Karpas-422 (cell line): ENCODE measurements at places on chromosomes 5 and 9.

DNA sequence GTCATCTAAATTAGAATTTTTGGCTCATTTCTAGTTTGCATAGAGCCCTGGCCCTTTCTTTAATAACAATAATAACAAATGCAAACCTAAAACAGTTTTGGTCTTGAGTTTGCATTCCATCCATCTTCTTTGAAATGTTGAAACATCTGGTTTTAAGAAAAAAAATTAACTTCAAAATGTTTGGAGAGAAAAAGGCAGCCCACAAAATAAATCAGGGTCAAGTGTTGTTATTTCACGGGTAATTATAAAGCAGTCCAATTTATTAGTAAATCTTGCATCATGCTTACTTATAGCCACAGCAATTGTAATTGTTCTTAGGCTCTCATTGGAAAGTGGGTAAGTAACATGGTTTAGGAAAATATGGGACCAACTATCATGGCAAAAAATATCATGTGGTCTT, 247.0 kb upstream of the MEF2C start:
- DNase-seq, result no peak

GRCh38 chr5:16492398-16493140, 27.0 kb upstream of the ZNF622 start:
- no peak for DNase-seq

DNA sequence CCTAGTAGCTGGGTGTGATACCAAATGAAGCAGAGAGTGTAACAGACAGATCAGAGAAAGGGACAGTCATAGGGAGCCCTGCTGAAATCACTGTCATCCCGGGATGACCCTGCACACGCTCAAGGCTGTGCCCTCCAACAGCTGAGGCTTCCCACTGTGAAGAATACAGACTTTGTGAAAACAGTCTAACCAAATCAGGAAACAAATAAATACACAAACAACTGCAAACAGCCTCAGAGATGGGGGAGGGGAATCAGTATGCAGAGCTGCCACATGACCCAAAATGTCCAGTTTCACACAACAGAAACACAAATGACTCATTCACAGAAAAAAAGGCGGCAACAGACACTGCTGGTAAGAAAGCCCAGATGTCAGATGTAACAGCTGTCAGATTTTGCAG, 101.9 kb downstream of the ADAMTS2 start:
- no peak for DNase-seq

DNA sequence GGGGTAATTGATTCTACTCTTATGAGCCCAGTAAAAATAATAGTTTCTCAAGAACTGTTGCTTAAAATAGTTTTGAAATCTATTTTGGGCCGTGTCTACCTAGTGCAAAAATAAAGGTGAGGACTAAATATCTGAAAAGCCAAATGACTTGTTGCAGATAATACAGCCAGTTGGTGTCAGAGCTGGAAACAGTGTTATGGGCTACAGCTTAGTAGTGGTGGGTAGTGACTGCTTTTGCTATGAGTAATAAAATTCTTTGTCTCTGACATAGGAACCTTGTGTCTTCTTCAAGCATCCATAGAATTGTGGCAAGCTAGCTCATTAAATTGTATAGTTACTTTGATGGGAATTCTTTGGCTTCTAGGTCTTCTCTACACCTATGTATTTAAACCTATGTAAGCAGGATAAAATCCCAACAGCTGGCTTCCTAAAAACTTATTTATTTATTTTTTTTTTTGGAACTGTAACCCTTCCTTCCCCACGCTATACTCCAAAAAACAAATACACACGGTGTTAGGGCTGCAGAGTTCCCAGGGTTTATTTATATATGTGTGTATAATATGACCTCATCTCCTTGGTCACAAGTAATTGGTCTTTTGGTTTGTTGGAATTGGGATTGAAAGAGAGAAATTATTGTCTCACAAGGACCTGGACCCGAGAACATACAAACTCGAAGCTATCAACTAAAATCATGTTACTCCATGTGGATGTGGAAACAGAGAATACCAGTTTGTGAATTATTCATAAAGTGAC, 138.0 kb downstream of the NUDT12 start:
- DNase-seq, result no peak

DNA sequence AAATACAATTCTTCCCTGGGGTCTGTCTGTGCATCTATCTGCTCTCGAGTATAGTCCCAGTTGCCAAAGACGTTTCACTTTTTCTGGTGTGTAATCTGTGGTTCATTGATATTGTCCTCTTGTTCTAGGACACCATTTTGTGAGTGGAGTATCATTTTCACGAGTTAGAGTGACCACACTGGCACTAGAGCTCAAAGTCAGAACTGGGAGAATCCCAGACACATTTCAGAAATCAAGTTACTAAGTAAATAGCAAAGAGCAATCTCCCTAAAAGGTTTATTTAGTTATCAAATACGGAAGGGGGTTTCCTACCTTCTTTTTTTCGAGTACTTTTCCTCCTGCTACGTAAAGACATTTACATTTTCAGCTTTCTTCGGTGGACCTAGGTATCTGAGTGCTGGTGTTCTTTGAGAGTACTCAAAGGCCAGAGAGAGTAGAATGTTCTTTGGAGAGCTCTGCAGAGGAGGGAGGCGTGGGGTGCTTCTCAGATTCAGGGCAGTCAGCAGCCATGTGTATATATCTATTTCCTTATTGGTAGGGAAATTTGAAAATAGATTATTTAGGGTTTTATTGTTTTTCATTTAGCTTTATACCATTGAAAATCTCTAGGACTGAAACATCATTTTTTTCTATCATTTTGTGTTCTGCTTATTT, 8.9 kb upstream of the HSPA9 start:
- DNase-seq, result no peak

DNA sequence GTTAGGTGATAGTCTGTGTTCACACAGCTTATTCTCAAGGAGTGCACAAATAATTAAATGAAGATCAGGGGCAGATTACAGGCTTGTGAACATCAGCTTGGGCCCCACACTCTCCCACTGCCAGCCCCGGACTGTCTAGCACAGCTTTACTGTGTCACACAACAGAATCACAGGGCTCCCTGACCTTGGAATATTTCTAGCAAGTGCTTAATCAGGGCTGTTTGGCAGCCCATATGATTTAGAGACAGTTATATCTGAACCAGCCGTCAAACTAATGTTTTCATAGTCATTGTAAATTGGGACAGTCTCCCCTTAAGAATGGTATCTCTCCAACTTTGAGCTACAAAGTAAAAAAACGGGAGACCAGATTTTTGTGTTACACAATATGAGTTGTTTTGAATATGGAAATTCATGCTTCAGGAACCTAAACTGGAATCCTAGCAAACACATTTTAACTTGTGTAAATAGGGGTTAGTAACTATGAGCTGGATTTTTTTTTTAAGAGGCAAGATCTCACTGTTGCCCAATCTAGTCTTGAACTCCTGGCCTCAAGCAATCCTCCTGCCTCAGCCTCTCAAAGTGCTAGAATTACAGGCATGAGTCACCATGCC, 517.6 kb downstream of the BNC2 start:
- no peak for DNase-seq

DNA sequence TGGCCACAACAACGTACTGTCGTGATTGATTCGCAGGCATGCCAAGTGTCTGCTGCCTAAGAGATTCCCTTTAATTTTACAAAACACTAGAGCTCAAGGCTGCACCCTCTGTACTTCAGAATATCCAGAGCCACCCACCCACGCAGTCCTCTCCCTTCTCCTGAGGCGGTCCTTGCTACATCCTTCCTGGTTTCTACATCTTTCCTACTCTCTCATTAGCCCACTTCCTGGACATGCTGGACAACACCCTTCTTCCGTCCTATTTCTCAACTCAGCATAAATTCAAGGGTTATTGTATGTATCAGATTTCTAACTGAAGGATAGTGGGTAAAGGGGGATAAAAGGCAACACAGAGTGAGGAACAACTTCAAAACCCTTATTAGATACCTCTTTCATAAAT, 148.4 kb upstream of the MAP3K1 start:
- DNase-seq, result no peak

DNA sequence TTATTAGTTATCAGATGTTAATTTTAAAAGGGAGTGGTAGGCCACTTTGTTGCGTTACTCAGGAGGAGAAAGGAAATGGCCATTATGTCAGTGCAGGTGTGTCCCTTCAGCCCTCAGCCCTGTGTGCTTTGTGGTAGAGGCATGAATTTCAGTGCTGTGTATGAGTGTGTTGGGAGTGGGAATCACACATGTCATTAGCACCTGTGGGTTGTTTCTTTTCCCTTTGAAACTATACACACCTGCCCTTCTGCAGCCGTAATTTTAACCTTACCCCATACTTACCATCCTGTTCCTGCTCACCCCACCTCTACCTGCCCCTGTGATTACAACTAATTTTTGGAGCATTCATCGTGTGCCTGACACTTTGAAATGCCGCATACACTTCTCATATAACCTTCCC, 156.4 kb downstream of the ARHGAP26 start:
- no peak for DNase-seq

GRCh38 chr9:18492612-18493011, 18.7 kb downstream of the ADAMTSL1 start:
- no peak for DNase-seq

DNA sequence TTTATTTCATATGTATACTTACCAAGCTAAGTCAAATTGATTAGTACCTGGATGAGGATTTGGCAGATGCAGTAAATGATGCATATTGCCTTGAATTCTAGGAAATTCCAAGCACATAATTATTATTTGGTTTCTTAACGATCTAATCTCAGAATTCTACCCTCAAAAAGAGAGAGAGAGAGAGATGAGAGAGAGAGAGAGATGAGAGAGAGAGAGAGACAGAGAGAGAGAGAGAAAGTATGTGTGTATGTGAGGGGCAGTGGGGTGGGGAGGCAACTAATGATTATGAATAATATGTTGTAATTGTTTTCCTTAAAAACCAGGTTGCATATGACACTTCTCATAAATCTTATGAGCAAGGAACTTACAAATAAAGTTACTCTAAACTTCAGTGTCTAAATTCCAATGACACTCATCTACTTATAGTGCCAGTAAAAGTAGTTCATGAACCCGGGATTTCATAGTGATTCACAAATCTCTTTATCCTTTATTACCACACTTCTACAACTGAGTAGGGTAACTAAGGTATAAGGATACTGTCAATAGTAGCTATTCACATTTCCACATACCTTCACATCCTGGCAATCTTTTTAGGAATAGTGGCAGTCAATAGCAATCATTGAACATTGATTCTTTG, 60.5 kb upstream of the EDIL3 start:
- DNase-seq, result no peak

DNA sequence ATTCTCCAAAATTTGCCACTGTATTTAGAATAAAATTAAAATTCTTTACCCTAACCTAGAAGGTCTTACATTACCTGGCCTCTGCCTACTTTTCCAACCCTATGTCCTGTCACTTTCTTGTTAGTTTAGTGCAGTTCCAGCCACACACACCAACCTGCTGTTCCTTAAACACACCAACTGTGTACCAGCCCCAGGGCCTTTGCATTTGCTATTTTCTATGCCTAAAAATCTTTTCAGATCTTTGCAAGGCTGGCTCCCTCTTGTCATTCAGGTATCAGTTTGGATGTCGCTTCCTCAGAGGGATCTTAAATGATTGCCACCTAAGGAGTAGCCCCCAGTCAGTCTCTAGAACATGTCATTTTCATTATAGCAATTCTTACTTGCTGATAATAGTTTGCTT, 17.7 kb upstream of the NRG2 start:
- no peak for DNase-seq

DNA sequence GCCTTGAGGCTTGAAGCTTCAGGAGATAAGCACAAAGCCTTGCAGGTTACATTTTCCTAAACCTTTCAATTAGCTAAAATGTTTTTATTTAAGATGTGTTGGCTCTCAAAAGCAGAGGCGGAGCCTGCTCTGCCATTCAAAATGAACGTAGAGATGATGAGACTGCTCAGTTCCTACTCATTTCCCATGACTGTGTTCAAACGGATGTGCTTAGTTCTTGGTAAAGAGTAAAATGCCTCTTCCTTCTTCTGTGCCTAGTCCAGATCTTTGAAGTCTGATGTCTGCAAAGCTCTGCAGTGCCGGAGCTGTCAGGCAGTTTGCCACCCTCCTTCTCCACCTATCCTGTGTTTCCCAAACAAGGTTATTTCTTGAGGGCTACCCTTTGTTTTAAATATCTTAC, 46.3 kb upstream of the ADAMTSL1 start:
- DNase-seq, result no peak

- peak; percentile 51 for DNase-seq
Observed at GRCh38 chr9:14314424-14314928, 535 bp upstream of the NFIB start.

DNA sequence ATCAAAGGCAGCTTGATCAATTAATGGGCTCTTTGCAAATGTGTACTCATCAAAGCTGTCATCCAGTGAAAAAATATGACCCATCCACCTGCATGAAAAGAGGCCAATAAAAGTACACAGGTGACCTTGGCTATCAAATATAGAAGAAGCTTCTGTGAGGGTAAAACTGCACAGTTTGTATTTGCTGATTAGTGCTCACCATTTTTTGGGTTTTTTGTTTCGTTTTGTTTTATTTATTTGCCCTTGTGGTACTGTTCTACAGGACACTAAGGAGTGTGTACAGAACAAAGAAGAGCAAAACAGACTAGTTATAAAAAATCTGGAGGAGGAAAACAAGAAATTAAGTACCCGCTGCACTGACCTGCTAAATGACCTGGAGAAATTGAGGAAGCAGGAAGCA, 101.3 kb downstream of the CNTLN start:
- DNase-seq, result no peak

DNA sequence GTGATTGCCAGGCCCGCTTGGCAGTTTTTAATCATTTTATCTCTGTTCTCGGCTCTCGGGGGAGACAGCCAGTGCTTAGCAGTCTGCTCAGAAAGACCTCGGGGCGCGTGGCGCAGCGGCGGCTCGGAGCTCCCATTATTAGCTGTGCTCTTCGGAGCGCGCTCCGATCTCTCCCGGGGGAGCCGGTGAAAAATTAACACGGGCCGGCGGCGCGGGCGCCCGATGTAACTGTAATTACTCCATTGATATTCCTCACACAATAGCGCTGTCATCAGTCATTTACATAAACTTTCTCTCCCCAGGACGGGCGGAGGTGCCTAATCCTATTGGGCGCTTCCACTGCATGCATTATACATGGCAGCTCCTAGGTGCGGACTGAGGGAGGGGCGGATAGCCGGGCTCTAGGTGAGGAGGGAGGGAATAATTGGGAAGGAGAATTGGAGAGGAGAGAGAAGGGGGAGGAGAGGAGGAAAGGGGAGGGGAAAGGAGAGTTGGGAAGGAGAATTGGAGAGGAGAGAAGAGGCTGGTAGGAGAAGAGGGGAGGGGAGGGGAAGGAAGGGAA, 24.9 kb downstream of the LMX1B start:
- no peak for DNase-seq

- DNase-seq, result peak; percentile 91
Observed at GRCh38 chr5:149834246-149834855, 104.2 kb downstream of the PPARGC1B start.
